CD4-positive, CD25-positive, alpha-beta regulatory T cell (primary cell): ENCODE measurements at places on chromosomes 3 and 15.
A peak's percentile ranks its signal among the peaks of the same experiment; 100 is the strongest.

DNA sequence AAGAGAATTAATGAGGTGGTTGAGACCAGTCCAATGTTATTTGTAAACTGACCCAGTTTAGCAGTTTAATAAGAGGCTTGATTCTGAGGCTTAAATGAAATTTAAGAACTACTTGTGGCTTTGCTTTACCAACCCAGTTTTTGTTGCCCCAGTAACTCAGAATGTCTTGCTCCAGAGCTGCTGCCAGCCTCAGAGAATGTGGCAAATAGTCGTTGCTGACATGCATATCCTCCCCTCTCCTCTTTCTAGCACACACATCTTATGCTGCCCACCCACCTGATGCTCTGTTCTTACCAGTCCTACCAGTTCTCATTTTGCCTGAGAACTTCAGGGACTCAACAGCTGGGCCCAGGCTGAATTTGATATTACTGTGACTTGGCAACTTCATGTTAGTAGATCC is 92.4 kb upstream of the TSC22D2 start:
- DNase-seq: no peak

DNA sequence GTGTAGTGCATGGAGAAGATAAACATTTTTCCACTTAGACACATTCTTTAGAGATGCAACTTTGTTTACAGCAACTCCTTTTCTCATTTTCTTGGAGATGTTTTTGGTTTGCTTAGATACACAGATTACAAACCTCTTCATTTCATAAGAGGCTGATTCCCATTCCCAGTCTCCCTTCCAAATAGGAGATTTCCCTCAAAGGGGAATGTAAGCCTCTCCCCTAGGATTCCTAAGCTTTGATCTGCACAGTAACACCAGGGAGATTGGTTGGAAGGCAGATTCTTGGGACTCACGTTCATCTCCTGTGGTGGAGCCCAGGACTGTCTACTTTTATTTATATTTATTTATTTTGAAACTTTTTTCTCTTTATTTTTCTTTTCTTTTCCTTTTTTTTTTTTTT is 63.2 kb downstream of the MCTP2 start:
- no peak for DNase-seq

DNA sequence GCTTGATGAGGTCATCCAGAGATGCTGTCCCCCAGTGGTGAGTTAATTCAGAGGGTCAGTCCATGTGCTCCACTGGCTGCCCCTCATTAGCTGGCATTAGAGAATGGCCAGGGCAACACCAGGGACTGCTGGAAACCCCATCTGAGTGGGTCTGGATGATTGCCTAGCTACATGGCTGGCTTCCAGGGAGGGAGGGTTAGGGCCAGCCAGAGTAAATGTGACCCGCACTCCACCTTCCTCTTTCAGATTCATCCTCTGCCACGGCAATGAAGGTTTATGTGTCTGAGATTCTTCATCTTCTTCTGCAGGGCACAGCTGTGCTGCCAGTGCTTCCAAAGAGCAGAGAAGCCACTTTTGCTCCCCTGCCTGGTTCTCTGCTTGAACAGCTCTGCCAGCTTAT is 391.9 kb downstream of the OCA2 start:
- DNase-seq: no peak

DNA sequence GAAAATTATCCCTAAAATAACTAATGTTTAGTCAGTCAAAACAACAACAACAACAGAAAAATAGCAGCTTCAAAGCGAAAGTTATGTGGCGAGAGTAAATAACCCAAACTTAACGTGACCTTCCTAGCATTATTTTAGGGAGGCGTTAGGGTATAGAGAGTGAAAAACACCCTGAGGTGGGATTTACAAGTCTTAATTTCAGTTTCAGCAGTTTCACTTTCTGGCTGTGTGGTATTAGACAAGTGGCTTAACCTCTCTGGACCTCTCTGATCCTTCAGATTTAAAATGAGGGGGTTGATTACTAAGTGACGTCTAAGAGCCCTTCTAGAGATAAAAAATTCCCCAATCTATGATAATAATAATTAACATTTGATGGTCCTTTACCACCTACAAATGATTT is 291.2 kb downstream of the ZBTB20 start:
- no peak for DNase-seq

DNA sequence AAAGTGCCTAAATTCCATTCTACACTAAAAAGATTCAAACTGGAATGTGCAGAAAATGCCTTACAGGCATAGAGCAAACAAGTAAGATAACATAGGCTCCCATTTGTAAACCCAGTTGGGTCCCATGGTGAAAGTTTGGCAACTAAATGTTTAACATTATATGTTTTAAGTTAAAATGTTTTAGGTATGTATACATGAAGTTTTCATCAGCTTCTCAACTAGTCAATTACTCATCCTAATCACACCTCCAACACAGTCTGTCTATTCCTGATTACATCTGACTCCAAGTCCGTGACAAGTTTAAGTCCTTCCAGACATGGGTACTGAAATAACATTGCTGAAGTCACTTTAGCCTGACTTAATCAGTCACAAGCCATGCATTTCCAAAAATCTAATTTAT is 25.0 kb downstream of the MYLK start:
- DNase-seq: no peak

- no peak for DNase-seq
These were observed 41.1 kb downstream of the FILIP1L start for GRCh38 chr3:100073049-100073713.

GRCh38 chr15:88401996-88402656 is 65.1 kb downstream of the MRPL46 start:
- DNase-seq: peak; percentile 1

DNA sequence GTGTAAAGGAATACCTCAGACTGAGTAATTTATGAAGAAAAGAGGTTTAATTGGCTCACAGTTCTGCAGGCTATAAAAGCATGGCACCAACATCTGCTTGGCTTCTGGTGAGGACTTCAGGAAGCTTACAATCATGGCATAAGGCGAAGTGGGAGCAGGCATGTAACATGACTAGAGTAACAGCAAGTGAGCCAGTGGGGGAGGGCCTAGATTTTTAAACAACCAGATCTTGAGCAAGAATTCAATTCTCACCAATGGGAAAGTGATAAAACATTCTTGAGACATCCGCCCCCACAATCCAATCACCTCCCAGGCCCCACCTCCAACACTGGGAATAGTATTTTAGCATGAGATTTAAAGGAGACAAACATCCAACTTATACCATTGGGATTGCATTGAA is 44.2 kb upstream of the BCL2A1 start:
- no peak for DNase-seq

- no peak for DNase-seq
These were observed 6.3 kb downstream of the FAM107A start for GRCh38 chr3:58570851-58571250.

- no peak for DNase-seq
These were observed 36.6 kb upstream of the MAGEF1 start for GRCh38 chr3:184748219-184749135.

DNA sequence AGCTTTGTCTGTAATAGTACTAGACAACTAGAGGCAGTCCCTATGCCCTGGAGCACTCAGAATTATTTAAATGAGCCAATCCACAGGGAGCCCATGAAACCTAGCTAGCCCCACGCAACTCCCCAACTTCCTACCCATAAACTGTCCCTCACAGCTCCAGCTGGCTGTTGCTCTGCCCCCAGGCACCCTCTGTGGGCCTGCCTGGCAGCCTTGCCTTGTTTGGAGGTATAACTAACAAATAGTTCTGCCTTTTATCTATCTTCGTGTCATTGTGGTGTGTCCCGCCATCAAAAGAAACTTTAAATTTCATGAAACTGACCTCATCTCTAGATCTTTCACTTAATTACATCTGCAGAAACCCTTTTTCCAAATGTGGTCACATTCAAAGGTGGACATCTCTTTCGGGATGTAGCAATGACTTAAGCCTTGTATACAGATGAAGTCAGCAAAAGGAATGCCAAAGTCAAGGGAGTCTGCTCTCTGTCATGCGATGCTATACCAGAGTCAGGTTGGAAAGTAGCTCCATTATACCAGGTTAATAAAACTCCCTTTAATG is 1.8 kb upstream of the RTP3 start:
- DNase-seq: no peak
